ENCODE measurements at places on chromosomes 7 and 10. TPM values are rescaled to one million over a fixed set of nuclear protein-coding genes. Genes with fewer than 3 reads are reported as not detected.

The FKBP9 gene
- total RNA-seq, result 71.4 TPM

The PON1 gene
- total RNA-seq, result 1.6 TPM

The ANKRD7 gene
- 0.13 TPM for total RNA-seq

The AGAP5 gene
- total RNA-seq, result 2.4 TPM

The NEBL gene
- 13.0 TPM for total RNA-seq

The SEMA4G gene
- total RNA-seq, result 7.4 TPM

The NEUROD6 gene
- total RNA-seq, result not detected

The GDF2 gene
- total RNA-seq, result not detected

The C10orf143 gene
- 0.86 TPM for total RNA-seq

The ATRNL1 gene
- 0.32 TPM for total RNA-seq
